H4 (cell line): ENCODE measurements at places on chromosomes 6 and 20. TPM values are rescaled to one million over a fixed set of nuclear protein-coding genes. Genes with fewer than 3 reads are reported as not detected.

The GTSF1L gene
- not detected in 2 replicates for total RNA-seq

DNA sequence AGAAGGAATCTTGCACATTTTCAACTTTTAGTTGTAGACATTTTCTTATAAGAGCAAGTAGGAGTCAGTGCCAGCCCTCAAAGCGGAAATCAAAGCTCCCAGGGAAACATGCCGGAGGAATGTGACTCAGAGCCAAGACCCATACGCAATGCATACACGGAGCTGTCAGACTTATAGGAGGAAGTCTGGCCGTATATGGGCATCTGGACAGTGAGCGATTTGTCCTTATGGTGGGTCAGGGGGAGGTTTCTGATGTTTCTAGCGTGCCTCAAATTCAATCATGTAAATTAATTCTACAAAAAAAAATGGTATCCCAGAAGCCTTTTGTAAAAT lies 3.6 kb upstream of the CCN2 start:
- DNase-seq: peak; percentile 92

DNA sequence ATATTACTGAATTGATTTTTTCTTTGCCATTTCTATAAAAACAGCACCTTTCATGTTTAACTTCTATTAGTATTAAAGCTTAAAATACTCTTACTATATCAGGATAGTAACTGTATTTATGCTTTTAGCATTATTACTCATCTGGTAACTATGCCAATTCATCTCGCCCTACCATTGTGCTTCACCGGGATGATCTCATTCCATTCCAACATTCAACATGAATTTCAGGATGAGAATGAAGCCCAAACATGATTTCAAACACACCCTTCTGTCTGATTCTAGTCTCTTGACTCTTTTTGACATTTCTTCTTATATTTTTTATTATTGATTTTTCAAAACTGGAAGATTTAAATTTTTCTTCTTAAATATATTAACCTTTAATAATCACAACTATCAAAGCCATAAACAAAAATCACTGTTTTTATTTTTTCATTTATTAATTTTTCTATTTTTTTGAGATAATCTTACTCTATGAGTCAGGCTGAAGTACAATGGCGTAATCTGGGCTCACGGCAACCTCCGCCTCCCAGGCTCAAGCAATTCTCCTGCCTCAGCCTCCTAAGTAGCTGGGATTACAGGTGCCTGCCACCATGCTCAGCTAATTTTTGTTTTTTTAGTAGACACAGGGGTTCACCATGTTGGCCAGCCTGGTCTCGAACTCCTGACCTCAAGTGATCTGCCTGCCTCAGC lies 46.7 kb downstream of the GJA1 start:
- DNase-seq: no peak

- DNase-seq: no peak
Measured at GRCh38 chr6:49513153-49513989, 13.6 kb downstream of the GLYATL3 start.

DNA sequence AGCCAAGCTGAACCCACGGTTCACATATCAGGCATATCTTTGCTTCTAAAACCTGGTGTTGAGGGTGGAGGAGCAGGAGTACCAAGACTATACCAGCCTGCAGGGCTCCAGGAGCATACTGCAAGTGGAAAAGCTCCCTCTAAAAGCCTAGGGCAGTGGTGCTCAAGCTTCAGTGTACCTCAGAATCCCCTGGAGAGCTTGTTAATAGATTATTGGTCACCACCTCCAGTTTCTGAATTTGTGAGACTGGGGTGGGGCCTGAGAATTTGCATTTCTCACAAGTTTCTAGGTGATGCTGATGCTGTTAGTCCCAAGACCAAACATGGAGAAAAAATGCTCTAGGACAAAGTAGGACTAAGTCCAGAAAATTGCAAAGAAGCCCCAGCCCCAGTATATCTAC lies 65.4 kb downstream of the FILIP1 start:
- DNase-seq: no peak

The BHLHE23 gene
- total RNA-seq: not detected in 2 replicates

- no peak for DNase-seq
Measured at GRCh38 chr6:5162355-5162754, 77.2 kb downstream of the PPP1R3G start.
